ENCODE measurements at places on chromosomes 5 and 9.

DNA sequence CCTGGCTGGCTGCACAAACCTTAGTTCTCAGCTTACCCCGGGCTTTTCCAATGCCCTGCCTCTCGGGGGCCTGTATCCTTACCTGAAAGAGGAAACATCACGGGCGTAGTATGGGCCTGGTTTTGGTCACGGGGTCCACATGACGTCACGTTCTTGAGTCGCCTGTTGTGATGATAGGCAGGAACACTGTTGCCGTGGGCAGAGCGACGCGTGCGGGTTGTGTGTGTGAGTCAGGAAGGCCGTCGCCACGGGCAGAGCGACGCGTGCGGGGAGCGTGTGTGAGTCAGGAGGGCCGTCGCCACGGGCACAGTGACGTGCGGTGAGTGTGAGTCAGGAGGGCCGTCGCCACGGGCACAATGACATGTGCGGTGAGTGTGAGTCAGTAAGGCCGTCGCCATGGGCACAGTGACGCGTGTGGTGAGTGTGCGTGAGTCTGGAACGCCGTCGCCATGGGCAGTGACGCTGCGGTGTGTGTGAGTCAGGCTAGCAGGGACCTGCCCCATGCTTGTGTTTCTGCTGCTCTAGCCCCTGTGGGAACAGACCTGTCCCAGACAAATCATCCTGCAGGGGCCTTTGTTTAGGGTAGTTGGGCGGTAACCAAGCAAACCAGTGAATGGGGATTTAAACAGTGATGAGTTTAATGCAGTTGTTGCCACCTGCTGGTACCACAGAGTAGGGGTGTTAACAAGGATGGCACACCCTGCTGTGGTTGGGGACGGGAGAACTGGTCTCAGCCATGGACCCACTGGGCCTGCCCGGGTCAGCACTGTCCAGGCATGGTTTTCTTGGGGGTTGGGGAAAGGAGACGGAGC, 19.8 kb downstream of the TRIP13 start:
- DNase-seq = no peak

DNA sequence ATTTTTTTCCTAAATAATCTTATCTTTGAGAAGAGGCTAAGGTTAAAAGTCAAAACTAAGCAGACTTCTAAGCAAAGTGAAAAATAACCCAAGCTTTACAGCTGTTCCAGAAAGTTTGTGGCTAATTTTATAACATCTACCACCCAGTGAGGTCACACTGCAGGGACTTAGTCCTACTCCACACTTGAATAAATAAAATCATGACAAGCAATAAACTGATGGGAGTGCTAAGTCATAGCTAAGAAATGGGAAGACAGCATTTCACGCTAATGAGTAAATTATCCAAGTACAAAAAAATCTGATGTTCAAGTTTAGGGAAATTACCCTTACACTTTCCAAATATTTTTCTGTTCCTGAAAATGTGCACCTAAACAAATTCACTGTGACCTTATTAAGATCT, 47.7 kb downstream of the ZNF608 start:
- DNase-seq = no peak

GRCh38 chr9:2655411-2655901, 33.9 kb downstream of the VLDLR start:
- DNase-seq = no peak

DNA sequence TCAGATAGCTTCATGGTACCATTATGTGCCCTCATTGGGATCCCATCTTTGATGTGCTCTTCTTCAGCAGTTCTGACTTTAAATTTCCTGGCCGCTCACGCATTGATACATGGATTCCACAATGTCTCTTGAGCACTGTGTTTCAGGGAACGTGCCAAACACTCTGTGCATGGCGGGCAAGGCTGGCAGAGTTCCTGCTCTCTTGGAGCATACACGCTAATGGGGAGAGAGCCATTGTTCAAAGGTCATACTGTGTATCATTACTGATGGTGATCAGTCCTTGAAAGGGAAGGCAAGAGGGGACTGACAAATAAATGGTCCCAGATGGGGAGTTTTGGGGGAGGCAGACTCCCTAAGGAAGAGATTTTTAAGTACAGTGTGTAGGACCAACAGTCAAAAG, 52.3 kb downstream of the AMBP start:
- no peak for DNase-seq

DNA sequence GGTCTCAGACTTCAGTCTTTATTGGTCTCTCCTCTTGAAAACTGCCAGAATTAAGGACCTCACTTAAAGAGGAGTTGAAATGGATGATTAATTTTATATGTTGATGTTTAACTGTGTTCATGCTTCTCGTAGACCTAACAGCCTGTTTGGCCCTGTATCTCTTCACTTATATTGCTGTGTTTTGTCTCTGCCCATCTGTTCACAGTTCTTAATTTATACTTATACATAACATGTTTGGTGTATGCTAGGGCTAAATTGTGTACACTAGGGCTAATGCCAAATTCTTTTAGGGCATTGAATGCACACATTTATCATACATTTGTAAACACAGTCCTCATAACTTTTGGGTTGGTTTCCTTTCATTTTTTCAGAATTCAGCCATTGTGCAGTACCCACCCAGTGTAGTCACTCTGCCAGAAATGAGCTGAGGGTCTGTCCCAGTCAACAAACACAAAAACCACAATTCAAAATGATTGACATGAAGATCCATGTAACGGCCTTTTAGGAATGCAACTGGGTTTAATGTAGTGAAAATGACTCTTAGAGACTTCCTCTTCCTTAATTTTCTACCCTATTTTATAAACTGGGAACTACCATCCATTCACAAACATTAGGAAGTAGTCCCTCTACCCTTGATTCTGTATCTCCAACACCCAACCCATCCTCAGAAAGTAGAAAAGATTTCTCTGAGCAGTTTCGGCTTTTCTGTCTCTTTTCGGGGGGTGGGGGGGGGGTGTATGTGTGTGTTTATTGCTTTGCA, 668.8 kb upstream of the KLF4 start:
- peak; percentile 31 for DNase-seq

- DNase-seq = no peak
Observed at GRCh38 chr5:58444805-58445204, 15.1 kb downstream of the PLK2 start.

DNA sequence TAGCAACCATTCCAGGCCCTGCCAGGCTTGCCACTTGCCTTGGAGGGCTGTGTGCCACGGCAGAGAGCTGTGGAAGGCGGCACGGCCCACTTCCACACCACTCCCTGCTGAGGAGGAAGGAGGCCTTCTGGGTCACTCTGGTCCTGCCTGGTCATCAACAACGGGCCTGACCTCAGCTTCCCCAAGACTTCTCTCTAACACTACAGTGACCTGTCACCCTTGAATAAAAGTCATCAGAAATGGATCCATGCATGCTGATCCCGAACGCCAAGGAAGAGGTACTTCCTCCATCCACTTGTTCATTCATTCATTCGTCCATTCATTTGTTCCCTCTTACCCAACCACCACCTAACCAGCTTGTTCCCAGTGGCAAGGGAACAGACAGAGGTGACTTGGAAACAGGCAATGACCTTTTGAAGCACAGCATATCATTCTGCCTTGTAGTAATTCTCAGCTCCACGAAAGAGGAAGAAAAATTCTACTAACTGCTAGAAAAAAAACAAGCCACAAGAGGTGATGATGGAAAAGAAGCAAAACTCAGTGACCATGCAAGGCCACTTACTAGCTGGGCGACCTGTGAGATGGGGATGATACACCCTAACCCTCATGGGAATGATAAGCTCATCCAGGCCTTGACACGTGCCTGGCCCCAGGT, 58.6 kb downstream of the STK10 start:
- DNase-seq = no peak

DNA sequence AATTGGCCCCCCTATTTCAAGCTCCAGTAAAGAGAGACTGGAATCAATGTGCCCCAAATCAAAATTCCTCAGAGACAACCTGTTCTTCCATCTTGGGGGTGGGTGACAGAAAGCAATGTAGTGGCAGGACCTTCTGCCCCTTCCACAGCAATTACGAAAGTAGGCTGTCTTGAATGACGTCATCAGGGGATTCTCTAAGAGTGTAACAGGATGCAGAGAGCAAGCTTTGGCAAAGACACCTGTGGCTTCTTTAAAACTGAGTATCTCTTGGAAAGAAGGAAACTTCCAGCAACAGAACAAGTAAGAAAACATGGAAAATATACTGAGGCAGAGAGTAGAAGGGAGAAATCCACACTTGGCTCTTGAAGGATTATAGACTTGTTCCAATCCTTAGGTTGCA, 247.6 kb upstream of the PDE4D start:
- DNase-seq = no peak

Measured in NCI-H1694 (cell line).